Stimulated activated naive CD4-positive, alpha-beta T cell (primary cell): ENCODE measurements at places on chromosomes 7 and 10.

DNA sequence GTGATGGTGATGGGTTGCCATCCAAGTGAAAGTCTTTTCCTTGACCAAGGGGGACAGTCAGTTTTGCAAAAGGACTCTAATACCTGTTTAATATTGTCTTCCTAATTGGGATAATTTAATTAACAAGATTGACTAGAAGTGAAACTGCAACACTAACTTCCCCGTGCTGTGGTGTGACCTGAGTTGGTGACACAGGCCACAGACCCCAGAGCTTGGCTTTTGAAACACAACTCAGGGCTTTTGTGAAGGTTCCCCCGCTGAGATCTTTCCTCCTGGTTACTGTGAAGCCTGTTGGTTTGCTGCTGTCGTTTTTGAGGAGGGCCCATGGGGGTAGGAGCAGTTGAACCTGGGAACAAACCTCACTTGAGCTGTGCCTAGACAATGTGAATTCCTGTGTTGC lies 6.9 kb downstream of the PPIF start:
- no peak for DNase-seq

- DNase-seq, result no peak
Measured at GRCh38 chr7:140521421-140521820, 42.1 kb upstream of the MKRN1 start.

GRCh38 chr10:95988702-95989101 lies 54.7 kb upstream of the CCNJ start:
- DNase-seq, result no peak

- no peak for DNase-seq
Measured at GRCh38 chr10:77638321-77639101, 903 bp upstream of the KCNMA1 start.

- peak; percentile 92 for DNase-seq
Measured at GRCh38 chr10:91797874-91798648, at the start of gene TNKS2. Gene TNKS2, plus strand, starts transcription at chr10:91798426. Its CDS starts 265 bp downstream, at chr10:91798691.

DNA sequence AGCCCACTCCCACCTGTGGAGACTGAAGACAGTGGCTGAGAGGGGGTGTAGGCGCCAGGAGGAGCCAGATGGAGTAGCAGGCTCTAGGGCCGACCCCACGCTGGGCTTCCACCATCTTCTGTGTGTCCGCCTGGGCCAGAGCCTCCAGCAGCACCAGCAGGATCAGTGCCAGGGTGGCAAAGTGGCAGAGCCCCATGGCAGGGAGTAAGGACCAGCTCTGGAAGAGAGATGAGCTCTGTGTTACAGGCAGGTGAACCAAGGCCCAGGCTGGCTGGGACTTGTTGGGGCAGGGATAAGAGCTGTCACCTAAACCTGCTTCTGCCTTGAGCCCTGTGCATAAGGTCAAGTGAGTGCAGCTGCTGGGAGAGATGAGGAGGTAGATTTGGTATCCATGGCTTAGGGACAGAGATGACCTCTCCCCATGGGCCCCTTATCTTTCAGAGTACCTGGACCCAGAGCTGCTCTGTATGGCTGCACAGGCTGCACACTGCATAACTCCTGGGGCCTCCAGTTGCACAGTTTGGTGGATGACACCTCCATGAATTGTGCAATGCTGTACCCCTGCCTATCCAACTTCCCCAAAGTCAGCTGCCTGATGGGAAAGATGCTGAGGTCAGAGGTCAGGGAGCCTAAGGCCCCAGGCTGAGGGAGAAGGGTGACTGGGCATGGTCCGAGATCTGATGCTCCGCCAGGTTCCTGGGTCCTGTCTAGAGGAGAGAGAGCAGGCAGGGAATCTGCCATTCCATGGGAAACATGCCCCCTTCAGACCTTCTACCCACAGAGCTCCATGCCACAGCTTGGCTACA lies 7.4 kb upstream of the SAMD8 start:
- DNase-seq, result no peak

DNA sequence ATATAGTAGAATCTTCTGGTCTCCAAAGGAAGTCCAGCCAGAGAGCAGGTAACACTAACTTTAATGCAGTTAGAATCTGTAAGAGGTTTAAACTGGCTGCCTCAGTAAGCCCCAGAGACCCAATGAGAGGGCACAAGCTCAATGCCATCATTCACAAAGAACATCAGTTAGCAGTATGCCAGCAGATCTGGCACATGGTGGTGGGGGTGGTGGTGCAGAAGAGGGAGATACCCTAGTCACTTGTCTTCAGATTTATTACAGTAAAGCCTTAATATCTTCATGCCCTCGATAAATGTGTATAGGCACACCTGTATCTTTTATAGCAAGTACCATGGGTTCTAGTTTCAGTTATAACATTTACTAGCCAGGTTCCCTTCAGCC lies 86.2 kb downstream of the SORBS1 start:
- no peak for DNase-seq

GRCh38 chr7:36760856-36761762 lies 36.8 kb upstream of the AOAH start:
- no peak for DNase-seq

GRCh38 chr7:142870566-142871259 lies 14.8 kb downstream of the TRPV6 start:
- no peak for DNase-seq

GRCh38 chr10:119318411-119319160 lies 111.2 kb downstream of the GRK5 start:
- no peak for DNase-seq

DNA sequence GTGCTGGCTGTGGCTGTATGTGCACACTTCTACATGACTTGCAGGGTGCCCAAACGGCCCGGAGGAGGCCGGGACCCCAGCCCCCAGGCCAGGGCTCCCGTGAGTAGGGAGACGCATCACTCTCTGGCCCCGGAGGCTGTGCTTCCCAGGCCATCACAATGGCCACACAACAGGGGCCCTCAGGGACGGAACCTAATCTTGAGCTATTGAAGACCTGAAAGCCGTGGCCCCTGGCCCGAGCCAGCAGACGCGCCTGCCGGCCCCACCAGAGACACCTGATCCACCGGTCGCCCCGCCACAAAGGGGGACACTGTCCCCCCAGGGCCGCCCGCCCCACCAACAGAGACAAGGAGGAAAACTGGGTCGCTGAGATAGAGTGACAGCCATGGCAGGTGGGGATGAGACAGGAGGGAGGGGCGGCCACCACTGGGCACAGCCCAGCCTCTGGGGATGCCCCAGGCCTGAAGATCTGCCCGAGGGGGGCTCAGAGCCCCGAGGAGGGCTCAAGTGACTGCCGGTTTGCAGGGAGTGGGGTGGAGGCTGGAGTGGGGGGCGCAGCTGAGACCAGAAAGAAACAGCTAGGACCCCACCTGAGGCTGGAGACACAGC lies 10.2 kb upstream of the LFNG start:
- peak; percentile 45 for DNase-seq

- peak; percentile 92 for DNase-seq
Measured at GRCh38 chr7:56106108-56107073, at the start of gene CHCHD2. Gene CHCHD2, minus strand, starts transcription at chr7:56106476. Its CDS starts 63 bp downstream, at chr7:56106413.

DNA sequence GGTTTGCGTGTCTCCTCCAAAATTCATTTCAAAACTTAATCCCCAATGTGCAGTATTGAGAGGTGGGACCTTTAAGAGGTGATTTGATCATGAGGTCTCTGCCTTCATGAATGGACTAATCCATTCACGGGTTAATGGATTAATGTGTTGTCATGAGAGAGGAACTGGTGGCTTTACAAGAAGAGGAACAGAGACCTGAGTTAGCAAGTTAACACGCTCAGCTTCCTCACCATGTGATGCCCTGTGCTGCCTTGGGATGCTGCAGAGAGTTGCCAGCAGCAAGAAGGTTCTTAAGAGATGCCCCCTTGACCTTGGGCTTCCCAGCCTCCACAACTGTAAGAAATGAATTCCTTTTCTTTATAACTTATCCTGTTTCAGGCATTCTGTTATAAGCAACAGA lies 3.7 kb upstream of the TCTN3 start:
- no peak for DNase-seq

- DNase-seq, result no peak
Measured at GRCh38 chr7:78033410-78033809, 234.8 kb downstream of the PHTF2 start.

GRCh38 chr7:48154792-48155413 lies 16.4 kb upstream of the ABCA13 start:
- no peak for DNase-seq

- no peak for DNase-seq
Measured at GRCh38 chr7:11858622-11859302, 26.8 kb upstream of the THSD7A start.

GRCh38 chr10:128086003-128086863 lies 40.0 kb downstream of the MKI67 start:
- no peak for DNase-seq

- DNase-seq, result no peak
Measured at GRCh38 chr7:82210416-82211184, 233.0 kb downstream of the CACNA2D1 start.

GRCh38 chr7:3356173-3356572 lies 55.1 kb downstream of the SDK1 start:
- no peak for DNase-seq

DNA sequence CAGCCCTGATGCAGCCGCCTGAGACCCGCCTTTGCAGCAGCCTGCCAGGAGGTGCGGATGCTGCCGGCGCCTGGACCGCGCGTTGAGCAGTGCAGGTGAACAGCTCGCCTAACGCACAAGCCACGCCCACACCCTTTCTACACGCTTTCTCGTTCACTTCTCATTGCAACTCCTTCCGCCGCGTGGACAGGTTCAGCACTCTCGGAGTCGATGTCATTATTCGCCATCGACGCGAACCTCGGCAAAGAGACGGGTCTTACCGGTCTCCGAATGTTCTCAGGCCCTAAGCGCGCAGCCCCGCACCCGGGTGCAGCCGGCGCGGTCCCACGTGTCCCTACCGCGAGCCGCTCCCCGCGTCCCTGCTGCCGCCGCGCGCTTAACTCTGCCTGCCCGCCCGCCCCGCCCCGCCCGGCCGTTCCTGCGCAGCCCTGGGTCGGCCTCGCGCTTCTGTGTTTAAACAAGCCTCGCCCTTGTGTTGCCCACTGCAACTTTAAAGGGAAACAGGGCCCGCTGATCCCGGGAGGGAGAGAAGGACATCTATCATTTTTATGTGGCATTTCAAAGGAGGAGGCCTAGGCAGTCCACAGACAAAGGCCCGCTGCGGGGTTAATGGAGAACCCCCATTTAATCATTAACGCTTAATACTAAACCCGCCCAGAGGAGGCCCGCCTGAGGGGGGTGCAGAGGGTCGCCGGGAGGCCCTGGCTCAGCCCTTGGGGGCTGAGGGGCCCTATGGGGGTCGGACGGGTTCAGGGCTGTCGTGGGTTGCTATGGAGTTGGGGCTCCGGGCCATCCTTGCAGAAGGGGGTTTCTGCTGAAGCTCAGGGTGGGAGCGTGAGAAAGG lies 128.5 kb downstream of the WDR11 start:
- DNase-seq, result no peak

DNA sequence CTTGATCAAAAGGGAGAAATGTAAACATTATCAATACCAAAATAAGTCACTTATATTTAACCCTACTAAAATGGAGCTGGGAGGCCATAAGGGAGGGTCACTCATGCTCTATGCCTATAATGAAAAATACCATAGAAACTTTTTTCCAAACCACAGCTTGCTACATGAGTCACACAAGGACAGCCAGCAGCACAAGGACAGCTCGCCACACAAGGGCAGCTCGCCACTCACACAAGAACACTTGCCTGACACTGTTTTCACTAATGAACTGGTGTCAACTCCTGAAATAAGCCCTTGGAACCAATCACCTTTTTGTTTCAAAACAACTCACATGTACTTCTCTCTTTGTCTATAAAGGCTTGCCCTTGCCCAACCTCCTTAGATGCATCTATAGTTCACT lies 43.3 kb downstream of the FRMPD2 start:
- no peak for DNase-seq

DNA sequence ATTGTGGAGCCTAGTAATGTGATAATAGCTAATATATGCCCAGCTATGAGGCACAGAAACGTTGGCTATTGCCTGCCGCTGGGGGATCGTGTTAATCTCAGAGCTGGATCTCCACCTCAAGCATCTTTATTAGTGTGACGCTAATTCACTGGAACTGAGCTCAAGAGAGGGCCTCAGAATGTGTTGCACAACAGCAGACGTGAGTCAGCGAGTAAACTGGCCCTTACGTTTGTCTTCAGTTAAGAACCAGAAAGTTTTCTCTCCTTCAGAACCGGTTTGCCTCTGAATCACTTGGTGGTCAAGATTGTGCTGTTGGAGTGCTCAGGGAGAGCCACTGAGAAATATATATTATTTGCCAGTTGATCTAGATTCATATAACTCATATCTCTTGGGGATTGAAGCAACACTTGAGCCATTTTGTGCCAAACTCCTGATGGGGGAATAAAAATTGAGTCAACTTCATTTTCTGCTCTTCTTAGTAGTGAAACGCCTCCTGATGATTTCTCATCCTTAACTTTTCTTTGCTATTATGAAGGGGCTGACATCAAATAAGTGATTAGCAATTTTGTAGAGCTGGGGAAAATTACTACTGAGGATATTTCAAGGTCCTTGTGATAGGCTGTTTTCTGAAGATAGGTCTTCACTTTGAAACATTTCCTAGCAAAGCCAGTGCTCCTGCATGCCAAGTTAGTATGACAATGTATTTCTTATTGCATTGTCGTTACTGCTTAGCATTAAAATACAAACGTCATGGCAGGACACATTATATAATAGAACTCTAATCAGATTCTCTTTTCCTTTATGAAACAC lies 22.3 kb downstream of the BZW2 start:
- DNase-seq, result no peak
